T-helper 22 cell (primary cell): ENCODE measurements at places on chromosomes 6 and 20.

DNA sequence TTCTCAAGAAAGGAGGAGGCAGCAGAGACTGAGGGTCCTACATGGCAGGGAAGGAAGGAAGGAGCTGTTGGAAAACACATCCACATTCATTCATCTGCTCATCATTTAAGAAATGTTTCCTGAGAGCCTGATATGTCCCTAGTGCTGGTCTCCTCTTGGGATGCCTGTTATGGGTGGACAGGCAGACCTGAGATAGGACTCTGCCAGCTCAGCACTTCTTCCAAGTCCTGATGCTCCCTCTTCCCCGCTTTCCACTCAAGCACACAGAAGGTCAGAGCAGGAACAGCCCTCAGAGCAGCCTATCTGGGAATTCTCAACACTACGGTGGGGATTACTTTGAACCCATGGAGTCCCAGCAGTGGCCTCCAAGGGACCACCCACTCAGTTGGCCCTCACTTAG, 8.0 kb upstream of the SIRPD start:
- no peak for DNase-seq

DNA sequence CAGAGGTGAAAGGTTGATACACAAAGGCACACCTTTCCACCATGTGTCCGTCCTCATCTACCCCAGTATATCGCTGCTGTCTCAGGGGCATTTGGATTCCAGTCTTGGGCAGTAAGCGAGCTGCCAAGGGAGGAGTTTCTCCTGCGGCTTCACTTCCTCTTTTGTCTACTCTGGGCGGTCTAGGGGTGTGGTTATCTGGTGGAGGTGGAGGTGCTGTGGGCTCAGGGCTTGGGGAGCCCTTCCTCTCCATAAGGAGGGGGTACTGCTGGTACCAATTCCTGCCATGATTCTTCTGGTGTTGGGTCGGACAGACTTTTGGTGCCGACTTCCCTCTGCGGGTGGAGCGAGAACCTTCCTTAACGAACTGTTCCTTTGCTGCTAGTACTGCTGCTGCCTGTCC, 31.9 kb upstream of the FABP7 start:
- no peak for DNase-seq

DNA sequence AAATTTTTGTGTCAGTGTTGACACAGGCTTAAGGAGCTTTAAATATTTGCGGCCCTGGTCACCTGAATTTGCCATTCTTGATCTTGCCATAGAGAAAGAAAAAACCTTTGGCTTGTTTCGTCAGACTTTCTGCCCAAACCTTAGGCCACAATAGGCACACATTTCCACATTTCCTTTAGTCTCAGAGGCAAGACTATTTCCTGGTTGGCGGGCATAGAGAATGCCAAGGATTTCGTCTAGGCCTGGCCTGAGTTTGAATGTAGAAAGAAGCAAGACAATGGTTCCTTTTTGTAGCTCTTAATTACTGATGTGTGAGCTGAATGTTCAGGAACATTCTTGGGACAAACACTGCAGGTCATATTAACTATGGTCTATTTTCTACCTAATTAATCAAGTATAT, 108.1 kb downstream of the TRMT11 start:
- DNase-seq = no peak

DNA sequence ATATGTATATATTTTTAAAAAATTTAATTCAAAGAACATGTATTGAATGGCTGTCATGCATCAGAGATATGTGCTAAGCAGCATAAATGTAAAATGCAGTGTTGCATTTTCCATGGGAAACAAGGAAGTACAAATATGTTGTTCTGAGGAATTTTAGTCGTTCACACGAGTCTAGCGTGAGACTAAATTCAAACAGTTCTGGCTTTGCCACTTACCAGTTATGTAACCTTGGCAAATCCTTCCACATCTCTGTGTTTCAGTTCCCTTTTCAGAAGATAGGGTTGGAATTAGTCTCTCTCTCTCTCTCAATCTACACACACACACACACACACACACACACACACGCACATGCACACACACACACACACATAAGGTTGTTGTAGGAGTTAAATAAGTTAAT, 305.4 kb downstream of the UTRN start:
- no peak for DNase-seq

- peak; percentile 74 for DNase-seq
These were observed at the start of the genes KCTD20 and PXT1 for GRCh38 chr6:36442671-36443470. Gene KCTD20, plus strand, starts transcription at chr6:36443000. Its CDS starts 27,098 bp downstream, at chr6:36470098. Gene PXT1, minus strand, starts transcription at chr6:36442854. Its CDS starts 16,772 bp downstream, at chr6:36426082.

DNA sequence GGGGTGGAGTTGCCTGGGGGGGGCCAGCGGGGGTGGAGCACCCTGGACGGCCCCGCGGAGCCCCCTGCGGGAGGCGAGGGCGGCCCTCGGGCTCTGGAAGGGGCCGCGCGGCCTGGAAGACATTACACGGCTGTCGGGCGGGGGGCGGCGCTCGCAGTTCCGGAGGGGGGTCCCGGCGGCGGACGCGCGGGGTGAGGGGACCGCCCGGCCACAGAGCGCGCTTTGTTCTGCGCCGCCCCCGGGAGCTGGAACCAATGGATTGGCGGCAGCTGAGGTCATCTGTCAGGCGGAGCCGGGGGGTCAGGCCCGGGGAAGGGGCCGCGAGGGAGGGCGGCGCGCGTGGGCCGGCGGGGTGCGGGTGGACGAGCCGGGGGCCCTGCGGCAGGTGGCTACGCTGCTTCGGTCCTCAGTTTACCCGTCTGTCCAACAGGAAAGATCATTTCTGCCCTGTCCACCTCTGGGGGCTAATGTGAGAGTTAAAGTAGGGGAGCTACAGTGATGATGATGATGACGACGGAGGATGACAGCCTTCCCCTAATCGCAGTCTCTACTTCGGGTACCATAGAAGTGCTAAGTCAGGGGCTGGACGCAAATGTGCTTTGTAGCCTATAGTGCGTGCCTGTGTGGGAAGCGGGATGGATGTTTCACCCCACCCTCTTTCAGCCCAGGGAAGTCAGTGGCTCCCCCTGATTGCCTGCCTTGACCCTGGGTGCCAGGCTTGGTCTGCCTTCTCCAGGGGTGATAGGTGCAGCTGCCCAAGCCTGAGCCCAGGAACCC, 10.4 kb downstream of the SRXN1 start:
- no peak for DNase-seq

DNA sequence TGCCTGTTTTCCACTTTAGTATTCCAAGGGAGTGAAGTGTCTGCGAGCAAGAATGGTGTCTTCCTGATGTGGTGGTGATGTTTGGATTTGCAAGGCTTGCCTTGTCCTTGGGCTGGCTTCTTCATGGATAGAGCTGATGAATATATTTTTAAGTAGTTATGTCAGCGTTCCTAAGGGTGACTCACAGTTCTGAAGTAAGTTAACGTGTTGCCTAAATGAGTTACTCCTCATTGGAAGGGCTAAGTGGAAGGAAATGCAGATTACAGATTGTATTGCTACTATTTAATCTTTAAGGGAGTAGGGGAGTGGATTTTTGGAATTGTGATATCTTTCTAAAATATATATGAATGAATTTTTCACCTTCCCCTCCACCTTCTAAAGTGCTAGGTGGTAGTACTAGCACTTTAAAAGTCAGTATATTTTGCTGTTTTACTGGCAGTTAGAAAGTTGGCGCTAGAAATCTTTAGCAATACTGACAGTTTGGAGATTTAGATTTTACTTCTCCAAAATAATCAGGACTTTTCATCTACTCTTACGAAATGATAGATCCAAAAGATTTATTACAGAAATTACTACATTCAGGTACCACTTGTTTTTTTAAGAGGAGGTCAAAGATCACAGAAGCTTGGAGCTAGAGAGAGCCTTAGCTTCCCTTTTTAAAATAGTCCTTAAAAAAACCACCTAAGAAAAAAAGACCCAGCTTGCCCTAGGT, 197.4 kb downstream of the JARID2 start:
- no peak for DNase-seq

GRCh38 chr6:128784266-128784665, 98.7 kb upstream of the LAMA2 start:
- no peak for DNase-seq
